ENCODE measurements at places on chromosomes 4 and X. TPM values are rescaled to one million over a fixed set of nuclear protein-coding genes. Genes with fewer than 3 reads are reported as not detected.

The PABPC4L gene
- total RNA-seq: 3.7 TPM

The ADH1B gene
- 0.54 TPM for total RNA-seq

GRCh38 chr4:2924286-2924685 is 38.9 kb downstream of the NOP14 start:
- no peak for DNase-seq

The DAPP1 gene
- total RNA-seq: 0.73 TPM

DNA sequence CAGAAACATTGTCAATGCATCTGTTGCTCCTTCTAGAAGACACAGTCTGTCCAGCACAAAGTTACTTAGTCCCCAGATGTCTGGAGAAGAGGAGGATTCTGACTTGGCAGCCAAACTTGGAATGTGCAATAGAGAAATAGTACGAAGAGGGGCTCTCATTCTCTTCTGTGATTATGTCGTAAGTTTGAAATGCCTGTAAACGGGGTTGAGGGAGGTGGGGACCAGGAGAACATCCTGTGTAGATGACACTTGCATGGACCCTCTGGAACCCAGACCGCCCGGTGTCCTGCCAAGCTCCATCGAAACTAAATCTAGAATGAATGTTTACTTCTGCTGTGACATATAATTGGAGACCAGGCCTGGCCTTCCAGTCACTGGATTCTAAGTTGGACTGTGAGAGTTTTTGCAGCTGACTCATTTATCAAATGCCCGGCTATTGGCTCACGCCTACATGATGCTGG is 45.0 kb upstream of the MSANTD1 start:
- no peak for DNase-seq

- no peak for DNase-seq
Observed at GRCh38 chrX:136847874-136848273, 32.7 kb downstream of the RBMX start.

GRCh38 chr4:87567191-87567590 is 38.0 kb upstream of the SPARCL1 start:
- no peak for DNase-seq

DNA sequence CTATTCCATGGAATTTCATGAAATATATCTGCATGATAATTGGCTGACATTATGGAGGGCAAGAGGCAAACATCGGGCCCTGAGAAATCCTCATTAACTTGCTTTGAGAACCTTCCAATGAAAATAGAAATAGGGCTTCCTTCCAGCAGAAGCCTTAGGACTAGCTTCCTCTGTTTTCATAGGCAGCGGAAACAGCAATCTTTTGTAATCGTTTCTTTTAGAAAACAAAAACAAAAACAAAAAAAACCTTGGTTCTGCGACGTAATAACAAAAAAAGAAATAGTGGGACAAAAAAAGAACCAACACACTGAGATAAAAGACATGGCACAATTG is 62.9 kb downstream of the GEMIN8 start:
- no peak for DNase-seq

DNA sequence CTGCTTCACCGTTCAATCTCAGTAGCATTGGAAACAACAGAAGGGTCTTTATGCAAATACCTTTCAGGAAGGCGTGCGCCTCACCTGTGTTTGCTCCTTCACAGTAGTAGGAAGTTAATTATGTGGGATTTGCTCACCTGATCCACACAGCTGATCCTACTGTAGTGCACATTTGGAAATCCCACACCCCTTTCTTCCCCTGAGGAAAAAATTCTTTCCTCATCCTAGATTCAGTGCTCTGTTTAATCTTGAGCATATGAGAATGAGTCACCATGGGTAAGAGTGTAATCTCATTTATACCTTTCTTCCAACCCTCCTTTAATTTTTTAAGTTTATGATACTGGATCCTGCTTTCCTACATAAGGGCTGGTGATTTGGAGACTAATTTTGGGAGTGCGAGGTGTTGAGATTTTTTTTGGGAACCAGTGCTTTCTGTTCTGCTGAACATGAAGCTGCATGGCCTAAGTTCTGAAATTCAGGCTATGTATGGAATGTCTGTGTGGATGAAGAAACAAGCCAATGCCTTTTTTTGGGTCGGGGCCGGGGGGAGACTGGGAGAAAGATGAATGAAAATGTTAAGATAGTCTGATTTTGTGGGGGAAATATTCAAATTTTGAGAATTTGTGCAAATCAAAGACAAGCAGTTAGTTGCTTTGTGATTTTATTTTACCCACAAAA is 19.0 kb downstream of the GAB1 start:
- DNase-seq: no peak

- DNase-seq: no peak
Observed at GRCh38 chr4:147195386-147195785, 249.7 kb upstream of the TTC29 start.

The TCEAL9 gene
- total RNA-seq: 26.5 TPM
